ENCODE measurements at places on chromosomes 16 and 17. TPM values are rescaled to one million over a fixed set of nuclear protein-coding genes. Genes with fewer than 3 reads are reported as not detected.

The HBM gene
- total RNA-seq = 10.4 TPM

The SP2 gene
- total RNA-seq = 24.2 TPM

The NPIPB2 gene
- 11.9 TPM for total RNA-seq

The KCNJ2 gene
- total RNA-seq = 11.9 TPM

The HSD17B1 gene
- 2.4 TPM for total RNA-seq

The TBC1D3C gene
- total RNA-seq = not detected

The NACA2 gene
- not detected for total RNA-seq

The SMIM5 gene
- 12.5 TPM for total RNA-seq

The CLEC19A gene
- total RNA-seq = 0.13 TPM

The MATCAP1 gene
- total RNA-seq = 25.7 TPM

The FAM222B gene
- 17.3 TPM for total RNA-seq

The MMP25 gene
- total RNA-seq = 9.1 TPM

The TVP23B gene
- total RNA-seq = 35.3 TPM

The RAI1 gene
- 62.0 TPM for total RNA-seq

The CCL16 gene
- 1.1 TPM for total RNA-seq

The VASN gene
- total RNA-seq = 38.4 TPM

The TEKT5 gene
- not detected for total RNA-seq

The MT1X gene
- 21.9 TPM for total RNA-seq

The CACNG5 gene
- not detected for total RNA-seq

The TEX14 gene
- total RNA-seq = 0.76 TPM

The CSH2 gene
- total RNA-seq = not detected

The OR1F1 gene
- total RNA-seq = not detected

The RBFOX1 gene
- 1.1 TPM for total RNA-seq

The BAIAP3 gene
- total RNA-seq = 3.9 TPM

The CD300E gene
- total RNA-seq = 3.8 TPM

The PPP4C gene
- 41.2 TPM for total RNA-seq

The RSAD1 gene
- total RNA-seq = 33.3 TPM
